Stimulated activated CD4-positive, alpha-beta T cell treated with anti-CD3 and anti-CD28 coated beads, TNF-alpha, amount 100 ng/mL, for 1 hour (primary cell): ENCODE measurements at places on chromosomes 11 and 22.

- no peak for DNase-seq
Measured at GRCh38 chr11:1129143-1129610, 28.6 kb upstream of the MUC5AC start.

- no peak for DNase-seq
Measured at GRCh38 chr22:29587938-29588699, 7.2 kb upstream of the NIPSNAP1 start.

DNA sequence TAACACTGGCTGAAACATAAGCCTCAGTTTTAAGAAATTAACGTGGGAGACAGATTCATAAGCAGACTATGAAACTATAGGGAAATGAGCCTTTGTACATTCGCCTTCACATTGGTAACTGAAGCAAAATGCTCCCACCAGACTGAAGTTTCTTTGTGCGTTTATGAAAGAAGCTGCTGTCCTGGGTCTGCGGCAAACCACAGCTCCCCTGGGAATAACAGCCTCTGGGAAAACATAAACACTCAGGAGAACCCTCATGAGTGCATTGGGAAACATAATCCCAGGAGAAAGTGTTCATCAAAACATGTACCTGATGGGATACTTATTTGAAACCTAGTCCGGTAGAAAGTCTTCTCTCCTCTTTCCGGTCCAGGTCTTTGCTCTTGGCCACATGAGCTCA, 193.1 kb upstream of the LARGE1 start:
- DNase-seq, result no peak

DNA sequence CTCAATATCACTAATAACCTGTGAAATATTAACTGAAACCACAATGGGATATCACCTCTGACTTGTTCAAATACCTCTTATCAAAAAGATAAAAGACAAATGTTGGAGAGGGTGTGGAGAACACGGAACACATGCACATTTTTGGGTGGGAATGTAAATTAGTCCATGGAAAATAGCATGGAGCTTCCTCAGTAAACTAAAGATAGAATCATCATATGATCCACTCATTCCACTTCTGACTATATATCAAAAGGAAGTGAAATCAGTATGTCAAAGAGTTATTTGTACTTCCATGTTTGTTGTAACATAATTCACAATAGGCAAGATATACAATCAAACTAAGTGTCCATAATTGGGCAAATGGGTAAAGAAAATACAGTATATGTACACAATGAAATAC, 57.4 kb downstream of the TYR start:
- no peak for DNase-seq

DNA sequence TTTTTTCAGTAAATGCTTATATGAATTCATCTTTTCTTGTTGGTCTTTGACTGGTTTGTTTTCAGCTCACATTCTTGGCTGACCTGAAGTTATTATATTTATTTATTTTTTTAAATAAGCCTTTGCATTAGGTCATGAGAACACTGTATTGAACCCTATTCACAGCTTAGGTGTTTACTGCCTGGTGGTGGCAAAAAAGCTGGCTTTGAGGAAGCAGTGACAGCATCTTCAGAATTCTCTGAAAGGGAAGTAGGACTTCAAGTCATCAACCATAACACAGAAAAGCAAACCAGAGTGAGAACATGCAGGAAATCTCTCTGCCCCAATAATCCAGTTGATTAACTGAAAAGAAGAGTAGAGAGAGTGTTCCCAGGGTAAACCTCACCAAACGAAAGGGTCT, 30.3 kb upstream of the MMP13 start:
- no peak for DNase-seq

GRCh38 chr11:1557904-1558774, 13.9 kb downstream of the DUSP8 start:
- no peak for DNase-seq

DNA sequence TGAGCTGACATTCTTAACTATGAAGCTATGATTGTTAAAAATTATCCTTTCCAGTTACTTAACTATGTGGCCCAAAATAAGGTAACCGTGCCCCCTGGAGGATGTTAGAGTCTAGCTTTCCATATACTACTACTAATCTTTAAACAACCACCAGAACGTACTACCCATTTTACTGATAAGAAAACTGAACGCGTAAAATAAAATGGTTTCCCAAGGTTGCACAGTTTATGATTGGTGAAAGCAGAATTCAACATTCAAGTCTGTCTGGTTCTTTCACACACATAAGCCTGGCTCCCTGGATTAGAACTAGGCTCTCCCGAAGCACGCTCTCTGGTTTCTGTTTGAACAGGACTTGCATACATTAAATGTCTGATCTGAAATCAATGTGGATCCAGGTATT, 437.8 kb upstream of the CCDC90B start:
- DNase-seq, result no peak

DNA sequence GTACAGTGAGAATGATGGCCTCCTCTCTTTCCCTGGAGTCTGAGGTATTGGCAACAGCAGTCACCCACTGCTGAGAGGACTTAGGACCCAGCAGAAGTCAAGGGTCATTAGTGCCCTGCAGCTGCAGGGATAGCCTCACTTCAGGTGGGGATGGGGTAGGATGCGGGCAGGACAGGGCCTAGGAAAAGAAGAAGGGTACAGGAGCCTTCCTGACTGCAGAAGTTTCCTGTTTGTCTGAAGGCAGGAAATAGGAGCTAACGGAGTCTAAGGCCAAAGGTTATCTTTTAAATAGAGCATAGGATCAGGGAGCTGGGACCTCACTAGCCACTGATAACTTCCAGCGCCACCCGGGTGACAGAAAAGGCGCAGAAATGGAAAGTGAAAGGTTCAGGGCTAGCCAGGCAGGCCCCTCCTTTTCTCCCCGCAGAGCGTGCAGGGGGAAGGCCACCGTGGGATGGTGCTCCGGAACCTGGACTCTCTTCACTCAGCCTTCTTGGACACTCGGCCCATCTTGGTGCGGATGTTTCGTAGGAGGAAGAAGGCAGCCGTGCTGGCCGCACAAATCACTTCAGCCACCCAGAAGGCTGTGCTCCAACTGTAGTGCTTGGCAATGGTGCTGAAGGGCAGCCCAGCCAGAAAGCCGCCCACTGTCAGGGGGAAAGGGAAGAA, 6.0 kb downstream of the TRAPPC4 start:
- DNase-seq, result no peak

DNA sequence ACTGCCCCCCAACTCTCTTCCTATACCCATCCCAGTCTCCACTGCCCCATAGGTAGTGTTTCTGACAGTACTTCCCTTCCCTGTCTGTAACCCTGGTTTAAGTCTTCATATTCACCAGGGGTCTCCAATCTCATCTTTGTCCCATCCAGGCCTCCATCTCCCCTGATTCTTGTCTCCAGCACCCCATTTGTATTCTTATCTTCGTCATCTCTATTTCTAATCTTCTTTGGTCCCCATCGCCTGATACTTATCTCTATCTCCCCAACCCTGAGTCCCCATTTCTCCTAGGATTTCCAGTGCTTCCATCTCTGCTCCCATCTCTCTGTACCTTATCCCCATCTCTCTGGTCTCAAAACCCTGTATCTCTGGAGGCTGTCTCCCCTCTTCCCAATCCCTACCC, 1.8 kb downstream of the PHOX2A start:
- DNase-seq, result no peak

- DNase-seq, result no peak
Measured at GRCh38 chr11:76849376-76849775, 11.3 kb upstream of the ACER3 start.
